ENCODE measurements at places on chromosomes 4 and X. TPM values are rescaled to one million over a fixed set of nuclear protein-coding genes. Genes with fewer than 3 reads are reported as not detected.

BTK gene
- total RNA-seq, result 1.5 TPM

PNPLA4 gene
- total RNA-seq, result 31.6 TPM

MAGEA1 gene
- total RNA-seq, result not detected

WDR45 gene
- total RNA-seq, result 87.7 TPM

FHDC1 gene
- 31.6 TPM for total RNA-seq

Data from lower leg skin (tissue), 4 donors.